ENCODE measurements at places on chromosomes 3 and 15.

DNA sequence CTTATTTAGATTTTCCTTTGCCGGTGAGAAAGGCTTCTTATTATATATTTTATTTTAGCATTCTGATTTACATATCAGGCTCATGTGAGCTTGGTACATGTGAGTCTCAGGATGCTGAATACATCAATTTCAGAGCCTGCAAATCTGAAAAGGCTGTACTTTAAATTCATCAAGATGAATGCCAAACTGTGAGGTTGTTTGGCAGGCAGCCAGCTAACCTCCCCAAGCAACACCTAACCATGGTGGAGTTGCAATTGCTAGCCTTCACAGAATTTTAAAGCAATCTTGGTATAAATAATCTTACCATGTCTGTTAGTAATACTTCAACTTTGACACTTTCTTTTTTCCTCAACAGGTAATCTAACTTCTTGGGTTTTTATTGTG is 252.5 kb downstream of the CDIN1 start:
- DNase-seq, result no peak

DNA sequence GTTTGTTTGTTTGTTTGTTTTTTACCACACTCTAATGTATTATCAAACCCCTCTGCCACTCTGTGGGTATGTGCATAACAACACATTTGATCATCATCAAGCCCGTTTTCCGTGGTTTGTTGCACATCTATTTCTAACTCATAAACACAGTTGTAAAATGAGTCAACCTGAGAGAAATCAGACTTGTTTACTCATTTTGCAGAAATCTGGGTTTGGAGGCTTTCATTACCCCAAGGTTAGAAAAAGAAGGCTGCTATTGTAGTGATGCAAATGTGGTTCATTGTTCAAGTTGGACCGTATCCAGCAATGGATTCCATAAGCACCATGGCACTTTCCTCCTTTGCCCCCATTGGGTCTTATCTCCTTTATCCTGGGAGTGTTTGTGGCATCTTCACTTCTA is 353.2 kb upstream of the SOX2 start:
- no peak for DNase-seq

- no peak for DNase-seq
These were observed 30.1 kb downstream of the PLOD2 start for GRCh38 chr3:146130881-146131371.

- DNase-seq, result no peak
These were observed 6.0 kb downstream of the PRKCI start for GRCh38 chr3:170228093-170228766.
